BJ (cell line): ENCODE measurements at places on chromosomes 12 and 14.
A peak's percentile ranks its signal among the peaks of the same experiment; 100 is the strongest.

DNA sequence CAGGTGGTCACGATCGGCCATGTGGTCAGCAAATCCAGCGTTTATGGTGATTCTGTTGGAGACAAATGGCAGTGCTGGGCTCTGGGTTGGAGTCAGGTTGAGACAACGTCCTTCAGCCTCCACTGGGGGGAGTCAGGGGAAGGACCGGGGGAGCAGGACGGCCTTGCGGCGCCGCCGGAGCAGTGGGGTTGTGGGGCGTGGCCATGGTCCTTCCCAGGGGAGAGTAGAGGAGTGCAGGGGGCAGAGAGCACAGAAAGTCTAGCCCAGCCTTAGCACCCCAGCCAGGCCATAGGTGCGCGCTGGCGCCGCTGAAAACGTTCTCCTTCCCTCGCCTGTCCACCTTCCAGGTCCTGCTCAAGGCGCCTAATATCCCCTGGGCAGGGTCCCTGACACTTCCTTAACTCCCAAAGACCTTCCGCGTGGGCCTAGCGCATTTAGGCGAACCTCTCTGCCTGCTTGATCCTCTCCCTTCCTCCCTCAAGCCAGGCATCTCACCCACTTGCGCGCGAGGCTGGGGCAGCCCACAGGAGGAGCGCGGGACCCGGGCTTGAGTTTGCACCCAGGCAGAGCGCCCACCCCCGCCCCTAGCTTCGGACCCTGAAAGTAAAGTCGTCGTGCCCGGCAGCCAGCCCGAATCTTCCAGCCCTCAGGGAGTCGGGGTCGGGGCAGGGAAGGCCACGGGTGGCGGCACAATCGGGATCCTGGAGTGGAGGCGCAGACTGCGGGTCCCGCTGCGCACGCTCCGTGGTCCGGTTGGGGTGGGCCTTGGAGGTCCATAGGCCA is 3.1 kb upstream of the KIF26A start:
- no peak for DNase-seq

DNA sequence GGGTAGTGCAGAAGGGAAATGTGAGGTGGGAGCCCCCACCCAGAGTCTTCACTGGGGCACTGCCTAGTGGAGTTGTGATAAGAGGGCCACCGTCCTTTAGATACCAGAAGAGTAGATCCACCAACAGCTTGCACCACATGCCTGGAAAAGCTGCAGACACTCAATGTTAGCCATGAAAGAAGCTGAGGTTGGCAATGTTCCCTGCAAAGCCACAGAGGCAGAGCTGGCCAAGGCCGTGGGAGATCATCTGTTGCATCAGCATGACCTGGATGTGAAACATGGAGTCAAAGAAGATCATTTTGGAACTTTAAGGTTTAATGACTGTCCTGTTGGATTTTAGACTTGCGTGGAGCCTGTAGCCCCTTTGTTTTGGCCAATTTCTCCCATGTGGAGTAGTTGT is 468.4 kb upstream of the FOXG1 start:
- DNase-seq = no peak

DNA sequence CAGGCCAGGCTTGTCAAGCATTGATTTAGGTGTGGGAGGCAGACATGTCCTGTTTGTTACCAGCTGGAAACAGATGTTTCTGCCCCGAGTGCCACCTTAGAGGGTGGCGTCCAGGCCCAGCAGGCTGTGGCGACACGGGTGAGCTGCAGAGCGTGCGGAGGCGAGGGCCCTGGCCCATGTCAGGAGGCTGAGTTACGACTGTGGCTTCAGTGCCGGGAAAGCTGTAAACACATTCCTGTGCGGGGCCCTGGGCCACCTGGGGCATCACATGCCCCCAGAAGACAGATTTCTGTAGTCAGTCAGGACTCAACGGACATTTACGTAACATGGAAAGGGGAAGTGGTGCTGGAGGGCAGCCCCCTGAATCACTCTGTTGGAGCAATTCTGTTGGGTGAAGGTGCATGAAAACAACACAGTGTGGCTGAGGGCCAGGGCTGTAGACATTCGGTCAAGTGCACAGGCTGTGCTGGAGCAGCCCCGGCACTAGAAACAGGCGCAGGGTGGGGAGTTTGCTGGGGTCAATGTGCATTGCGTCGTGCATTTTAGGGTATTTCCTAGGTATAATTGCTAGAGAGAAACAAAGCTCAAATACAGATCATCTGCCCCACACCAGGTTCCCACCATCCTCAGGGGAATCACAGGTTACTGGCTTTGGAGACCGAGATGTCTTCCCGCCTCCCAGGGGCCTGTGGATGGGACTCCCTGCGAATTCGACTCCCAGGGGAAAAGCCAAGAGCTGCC is 291.8 kb downstream of the TMEM121 start:
- no peak for DNase-seq

GRCh38 chr14:60025571-60025970 is 66.2 kb upstream of the PCNX4 start:
- DNase-seq = no peak

DNA sequence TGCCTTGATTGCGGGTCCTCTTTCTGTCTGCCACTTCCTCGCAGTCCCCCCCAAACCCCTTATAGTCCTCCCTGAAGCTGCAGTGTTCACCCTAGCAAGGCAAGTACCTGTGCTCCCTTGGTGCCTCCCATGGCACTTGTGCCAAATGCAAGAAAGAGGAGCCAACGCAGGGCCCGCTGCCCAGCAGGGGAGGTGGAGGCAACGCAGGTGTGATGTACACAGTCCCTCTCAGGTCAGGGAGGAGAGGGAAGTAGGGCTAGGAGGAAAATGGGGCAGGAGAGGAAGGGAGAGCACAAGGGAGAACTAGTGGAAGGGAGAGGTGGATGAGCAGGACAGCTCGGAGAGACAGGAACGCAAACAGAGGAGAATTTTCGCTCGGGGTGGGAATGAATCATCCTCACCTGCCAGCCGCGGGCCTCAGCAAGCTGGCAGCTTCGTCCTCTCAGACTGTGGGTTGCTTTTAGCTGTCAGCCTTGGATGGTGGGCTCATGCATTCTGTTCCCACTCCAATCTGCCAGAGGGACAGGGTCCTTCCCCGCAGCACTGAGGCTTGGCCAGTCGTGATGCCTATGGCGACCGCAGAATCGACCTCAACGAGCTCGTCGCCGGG is 357.0 kb downstream of the CACNA1C start:
- no peak for DNase-seq

GRCh38 chr12:101855976-101856375 is 21.4 kb upstream of the DRAM1 start:
- no peak for DNase-seq

DNA sequence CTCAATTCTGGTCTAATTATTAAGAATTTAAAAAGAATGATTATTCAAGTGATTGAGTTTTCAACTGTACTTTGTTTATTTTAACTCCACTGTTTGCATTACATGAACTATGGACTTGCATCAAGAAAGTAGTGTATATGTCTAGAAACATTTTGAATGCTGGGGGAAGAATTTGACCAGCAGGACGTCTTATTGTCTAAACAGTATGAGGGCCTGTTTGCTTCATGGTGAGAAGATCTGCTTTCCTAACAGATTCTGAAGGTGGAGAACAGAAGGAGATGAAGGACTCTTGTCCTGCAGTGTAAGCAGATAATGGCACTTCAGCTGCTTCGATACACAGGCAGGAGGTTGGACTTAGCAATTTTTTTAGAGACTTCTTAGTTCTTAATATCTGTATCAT is 176.0 kb downstream of the DACT1 start:
- DNase-seq = no peak

- DNase-seq = no peak
Observed at GRCh38 chr12:57810450-57810849, 8.1 kb downstream of the AVIL start.

- no peak for DNase-seq
Observed at GRCh38 chr12:132444957-132445883, 44.7 kb upstream of the FBRSL1 start.

DNA sequence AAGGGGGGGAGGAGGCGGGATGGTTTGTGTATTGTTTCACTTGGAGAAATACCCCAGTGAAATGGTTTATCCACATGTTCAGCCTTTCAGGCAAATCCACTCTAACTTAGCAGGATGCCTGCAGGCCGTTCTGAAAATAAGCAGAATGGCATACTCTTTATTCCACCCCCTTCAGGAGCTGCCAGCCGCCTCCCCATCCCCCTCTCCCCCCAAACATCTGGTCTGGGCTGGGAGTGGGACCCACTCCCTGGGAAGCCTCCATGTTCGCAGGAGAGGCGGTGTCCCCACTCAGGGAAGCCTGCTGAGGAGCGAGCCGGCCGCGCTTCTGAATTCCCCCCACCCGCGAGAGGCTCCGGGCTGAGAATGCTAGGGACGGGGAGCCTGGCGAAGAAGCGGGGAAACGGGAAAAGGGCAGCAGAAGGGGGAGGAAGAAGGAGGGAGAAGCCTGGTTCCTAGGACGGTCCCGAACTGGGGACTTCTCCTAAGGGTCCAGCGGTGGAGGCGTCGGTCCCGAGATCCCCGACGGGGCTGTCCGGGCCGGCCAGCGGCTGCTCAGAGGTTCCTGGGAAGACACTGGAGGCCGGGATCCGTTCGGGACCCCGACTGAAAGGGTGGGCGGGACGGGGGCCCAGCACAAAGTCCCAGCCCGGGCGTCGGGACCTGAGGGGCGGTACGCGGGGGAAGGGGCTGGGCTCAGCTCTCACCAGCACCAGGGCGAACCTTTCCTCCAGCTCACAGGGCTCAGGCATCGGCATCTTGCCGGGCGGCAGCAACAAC is 666 bp downstream of the FMNL3 start:
- DNase-seq = no peak

GRCh38 chr14:69107407-69108003 is 45.4 kb downstream of the DCAF5 start:
- no peak for DNase-seq

GRCh38 chr12:42582050-42582449 is 7.5 kb downstream of the PRICKLE1 start:
- DNase-seq = no peak

DNA sequence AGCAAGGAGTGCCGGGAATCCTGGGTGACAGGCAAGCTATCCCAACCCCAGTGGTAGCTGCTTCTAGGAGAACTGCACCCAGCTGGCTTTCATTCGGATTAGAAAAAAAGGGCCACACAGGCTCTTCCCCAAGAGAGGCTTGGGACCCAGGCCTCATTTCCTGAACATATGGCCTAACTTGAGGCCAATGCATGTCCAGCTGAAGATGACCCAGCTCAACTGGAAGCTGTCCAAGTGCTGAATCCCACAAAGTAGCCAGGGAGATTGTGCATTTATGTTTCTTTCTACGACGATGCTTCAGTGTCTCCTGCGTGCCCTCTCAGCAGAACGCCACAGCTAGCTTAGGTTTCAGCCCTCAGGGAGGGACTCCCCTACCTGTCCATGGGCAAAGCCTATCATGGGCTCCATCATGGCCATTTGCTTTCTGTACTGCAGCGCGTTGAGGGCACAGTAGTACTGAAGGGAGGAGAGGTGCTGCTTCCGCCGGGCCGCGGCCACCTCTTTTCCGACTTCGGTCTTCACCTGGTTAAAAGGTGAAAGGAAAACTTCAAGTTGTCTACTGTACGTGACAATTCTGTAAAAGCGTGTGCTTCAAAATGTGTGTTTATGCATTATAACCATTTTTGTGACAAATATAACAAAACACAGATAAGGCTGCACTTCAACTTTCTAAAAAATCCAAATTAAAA is 29.1 kb downstream of the APPL2 start:
- DNase-seq = no peak

GRCh38 chr12:12812618-12813119 is 477 bp upstream of the DDX47 start:
- DNase-seq = no peak

- DNase-seq = no peak
Observed at GRCh38 chr12:30823156-30823699, 68.5 kb upstream of the CAPRIN2 start.

DNA sequence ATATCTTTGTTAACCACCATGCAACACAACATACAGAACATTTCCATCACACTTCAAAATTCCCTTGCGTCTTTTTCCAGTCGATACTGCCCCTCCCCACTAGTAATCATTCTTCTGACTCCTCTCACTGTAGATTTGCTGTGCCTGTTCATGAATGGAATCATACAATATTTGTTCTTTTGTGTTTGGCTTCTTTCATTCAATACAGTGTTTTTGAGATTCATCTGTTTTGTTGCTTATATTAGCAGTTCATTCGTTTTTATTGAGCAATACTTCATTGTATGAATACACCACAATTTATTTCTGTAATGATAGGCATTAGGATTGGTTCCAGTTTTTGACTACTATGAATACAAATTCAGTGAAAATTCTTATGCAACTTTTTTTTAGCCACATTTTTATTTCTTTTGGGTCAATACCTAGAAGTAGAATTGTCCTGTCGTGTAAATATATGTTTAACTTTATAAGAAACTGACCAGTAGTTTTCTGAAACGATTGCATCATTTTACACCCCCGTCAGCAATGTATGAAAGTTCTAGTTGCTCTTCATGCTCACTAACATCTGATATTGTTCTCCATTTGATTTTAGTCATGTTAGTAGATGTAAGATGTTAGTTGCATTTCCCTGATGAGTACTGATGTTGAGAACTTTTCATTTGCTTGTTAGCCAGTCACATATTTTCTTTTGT is 127.5 kb downstream of the TGFB3 start:
- no peak for DNase-seq

- DNase-seq = no peak
Observed at GRCh38 chr12:19409376-19409775, 29.9 kb upstream of the AEBP2 start.

DNA sequence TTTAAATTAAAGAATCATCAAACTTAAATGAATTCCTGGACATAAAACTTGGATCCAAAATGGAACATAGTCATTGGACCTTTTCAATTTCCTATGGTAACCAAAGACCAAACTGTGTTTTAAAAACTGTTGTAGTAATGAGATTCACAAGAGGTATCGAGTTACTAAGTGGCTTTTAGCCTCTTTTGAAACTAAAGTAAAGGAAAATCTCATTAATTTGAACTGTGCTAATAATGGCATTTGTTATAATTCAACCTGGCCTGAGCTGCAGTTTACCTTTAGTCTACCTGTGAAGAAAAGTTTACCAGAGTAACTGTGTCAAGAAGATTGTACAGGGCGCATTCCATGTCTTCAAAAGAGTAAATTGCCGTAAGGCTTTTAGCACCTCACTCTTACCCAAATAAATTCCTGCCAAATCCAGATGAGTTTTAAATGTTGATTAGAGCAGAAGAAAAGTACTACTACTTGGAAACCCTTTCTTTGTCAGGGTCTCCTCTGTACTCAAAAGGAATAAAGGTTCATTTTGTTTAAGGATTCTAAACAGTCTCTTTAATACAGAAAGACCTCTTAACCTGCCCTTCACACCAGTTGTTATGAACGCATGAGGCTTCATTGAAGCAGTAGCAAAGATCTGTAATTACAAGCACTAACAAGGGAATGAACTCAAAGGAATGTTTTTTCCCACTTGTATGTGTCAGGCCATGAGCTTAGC is 17.1 kb upstream of the MED13L start:
- DNase-seq = no peak

GRCh38 chr12:93526786-93527428 is 45.6 kb upstream of the SOCS2 start:
- peak; percentile 50 for DNase-seq

DNA sequence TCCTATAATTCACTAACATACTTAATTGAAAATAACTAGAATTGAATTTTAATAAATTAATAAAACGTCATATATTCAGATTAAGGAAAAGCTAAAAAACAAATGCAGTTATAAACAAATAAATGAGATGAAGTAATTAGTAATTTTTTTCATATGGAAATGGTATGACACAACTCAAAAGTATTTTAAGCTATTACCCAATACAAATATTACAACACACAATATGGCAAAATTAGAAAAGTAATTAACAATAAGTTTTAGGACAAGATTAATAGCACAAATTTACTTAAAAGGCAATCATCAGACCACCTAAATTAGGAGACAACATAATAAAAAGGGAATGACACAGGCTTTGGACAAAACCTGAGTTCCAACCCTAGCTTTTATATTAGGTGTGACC is 81.7 kb downstream of the EEA1 start:
- DNase-seq = no peak
